ENCODE measurements at places on chromosomes 13 and 19. TPM values are rescaled to one million over a fixed set of nuclear protein-coding genes. Genes with fewer than 3 reads are reported as not detected.

GRCh38 chr19:51319649-51320279 lies 8.3 kb downstream of the IGLON5 start:
- H3K4me3 ChIP-seq = no peak overlapping the region
- no peaks in the 10 kb centered on the region for H3K36me3 ChIP-seq
- no peak for DNase-seq
- peaks cover 23% of the 10 kb centered on the region for H3K27me3 ChIP-seq
- H3K4me1 ChIP-seq = peaks cover 5% of the 10 kb centered on the region

DNA sequence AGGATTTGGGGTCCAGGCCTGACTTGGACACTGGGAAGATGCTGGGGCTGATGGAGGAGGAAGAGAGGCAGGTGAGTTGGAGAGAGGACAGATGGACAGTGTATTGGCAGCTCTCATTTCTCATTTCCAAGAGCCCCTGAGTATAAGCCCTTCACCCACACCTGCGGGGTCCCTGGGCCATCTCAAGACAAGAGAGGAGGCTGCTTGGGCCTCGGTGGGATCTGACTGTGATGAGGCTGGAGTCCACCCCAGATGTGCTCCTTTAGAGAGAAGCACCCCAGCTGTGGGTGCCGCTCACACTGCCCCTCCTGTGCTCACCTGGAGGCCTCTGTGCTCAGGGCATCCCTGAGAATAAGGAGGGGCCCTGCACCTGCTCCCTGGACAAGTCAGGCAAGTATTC lies 3.7 kb downstream of the LILRA2 start:
- H3K4me1 ChIP-seq = peaks cover 11% of the 10 kb centered on the region
- DNase-seq = no peak
- H3K27me3 ChIP-seq = peaks cover 10% of the 10 kb centered on the region
- H3K4me3 ChIP-seq = no peak overlapping the region
- H3K36me3 ChIP-seq = no peaks in the 10 kb centered on the region
- no peak overlapping the region for H3K27ac ChIP-seq

DNA sequence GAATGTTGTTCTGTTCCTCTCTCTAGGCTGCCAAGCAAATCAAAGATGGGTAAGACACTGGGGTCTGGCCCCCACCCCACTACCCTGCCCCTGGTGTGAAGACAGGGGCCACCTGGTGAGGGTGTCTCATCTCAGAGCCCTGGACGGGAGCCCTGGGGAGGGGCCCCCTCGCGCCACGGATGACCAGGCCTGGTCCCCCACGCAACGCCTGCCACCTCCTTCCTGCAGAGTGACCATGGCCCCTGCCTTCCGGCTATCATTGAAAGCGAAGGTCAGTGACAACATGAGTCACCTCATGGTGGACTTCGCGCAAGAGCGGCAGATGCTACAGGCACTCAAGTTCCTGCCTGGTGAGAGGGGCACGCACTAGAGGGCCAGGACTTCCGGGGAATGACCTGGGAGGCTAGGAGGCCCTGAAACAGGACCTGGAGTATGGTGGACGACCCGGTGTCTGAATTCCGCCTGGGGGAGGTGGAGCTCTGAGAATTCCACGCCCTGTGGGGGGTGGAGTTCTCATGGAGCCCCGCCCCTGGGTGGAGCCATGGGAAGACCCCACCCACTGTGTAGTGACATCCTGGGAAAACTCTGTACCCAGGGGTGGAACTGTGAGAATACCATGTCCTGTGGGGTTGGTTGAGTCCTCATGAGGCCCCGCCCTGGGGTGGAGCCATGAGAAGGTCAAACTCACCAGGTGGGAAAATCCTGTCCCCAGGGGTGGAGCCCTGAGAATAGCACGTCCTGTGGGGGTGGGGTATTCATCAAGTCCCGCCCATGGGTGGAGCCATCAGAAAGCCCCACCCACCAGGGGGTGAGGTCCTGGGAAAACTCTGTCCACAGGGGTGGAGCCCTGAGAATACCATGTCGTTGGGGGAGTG lies 6.1 kb downstream of the FSD1 start:
- no peak overlapping the region for H3K27ac ChIP-seq
- peaks cover 2% of the 10 kb centered on the region for H3K4me1 ChIP-seq
- H3K27me3 ChIP-seq = no peaks in the 10 kb centered on the region
- no peak overlapping the region for H3K4me3 ChIP-seq
- DNase-seq = no peak

DNA sequence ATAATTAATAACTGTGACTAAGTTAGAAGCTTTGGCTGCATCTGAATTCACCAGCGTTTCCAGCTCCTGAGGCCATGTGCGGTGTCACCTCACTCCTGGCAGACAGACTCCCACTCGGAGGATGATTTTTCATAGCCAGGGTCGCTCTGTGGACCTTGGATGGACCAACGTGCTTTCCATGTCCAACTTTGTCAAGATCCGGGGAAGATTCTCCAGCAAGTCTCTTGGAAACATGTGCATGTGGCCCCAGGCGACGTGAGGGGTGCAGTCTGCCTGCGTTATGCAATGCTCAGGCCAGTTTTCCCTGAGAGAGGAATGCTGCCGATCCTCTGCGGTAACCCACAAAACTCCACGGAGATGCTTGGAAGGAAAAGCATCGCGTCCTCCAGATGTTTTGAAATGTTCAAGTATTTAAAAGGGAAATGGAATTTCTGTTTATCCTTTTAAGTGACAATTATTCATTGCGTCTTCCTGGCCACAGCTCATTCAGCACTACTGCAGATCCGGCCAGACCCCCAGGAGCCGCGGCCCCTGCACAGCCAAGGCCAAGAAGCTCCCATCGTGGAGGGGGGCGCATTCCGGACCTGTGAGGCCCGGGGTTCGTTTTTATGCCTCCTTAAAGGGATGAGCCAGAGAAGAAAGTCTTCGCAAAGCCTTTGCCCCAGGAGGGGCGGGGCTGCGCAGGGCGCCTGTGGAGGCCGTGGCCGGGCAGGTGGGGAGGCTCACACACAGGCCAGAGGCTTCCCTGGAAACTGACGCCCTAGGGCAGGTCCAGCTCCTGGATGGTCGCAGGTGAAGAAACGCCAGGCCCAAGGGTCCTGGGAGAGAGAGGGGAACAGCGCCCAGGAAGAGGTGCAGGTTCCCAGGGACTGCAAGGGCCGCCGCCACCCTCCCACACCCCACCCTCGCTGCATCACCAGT lies 46.0 kb downstream of the C13orf46 start:
- H3K4me3 ChIP-seq = no peak overlapping the region
- peaks cover 11% of the 10 kb centered on the region for H3K4me1 ChIP-seq
- no peak overlapping the region for H3K27ac ChIP-seq
- peaks cover 17% of the 10 kb centered on the region for H3K27me3 ChIP-seq
- H3K36me3 ChIP-seq = no peaks in the 10 kb centered on the region

GRCh38 chr13:18991060-18991459 lies 190.6 kb downstream of the TUBA3C start:
- H3K27ac ChIP-seq = no peak overlapping the region
- no peaks in the 10 kb centered on the region for H3K36me3 ChIP-seq
- DNase-seq = no peak

The CAMSAP3 gene
- 0.23 TPM for total RNA-seq

Data from activated T-helper 2 cell treated with anti-CD3 and anti-CD28 coated beads, Interferon-gamma antibody, Interleukin-2, Interleukin-4, amounts not matched to agents 10 μg/mL and 5 μg/mL and 100 μg/mL, durations not matched to agents 14 hours and 24 hours and 36 hours (primary cell).